T-cell (primary cell): ENCODE measurements at places on chromosomes 4 and X. TPM values are rescaled to one million over a fixed set of nuclear protein-coding genes. Genes with fewer than 3 reads are reported as not detected.

FOXO4 gene
- total RNA-seq, result 30.4 TPM

FHIP1A gene
- 1.6 TPM for total RNA-seq

PDZD4 gene
- 16.6 TPM for total RNA-seq

EGF gene
- not detected for total RNA-seq

KIF4A gene
- 0.59 TPM for total RNA-seq

IGFBP7 gene
- 2.4 TPM for total RNA-seq

GRCh38 chr4:106629268-106629625 lies 260.7 kb upstream of the GIMD1 start:
- H3K27me3 ChIP-seq, result no peaks in the 10 kb centered on the region
- DNase-seq, result no peak
- no peak overlapping the region for H3K4me3 ChIP-seq
- H3K4me1 ChIP-seq, result no peaks in the 10 kb centered on the region
- no peaks in the 10 kb centered on the region for H3K36me3 ChIP-seq

DNA sequence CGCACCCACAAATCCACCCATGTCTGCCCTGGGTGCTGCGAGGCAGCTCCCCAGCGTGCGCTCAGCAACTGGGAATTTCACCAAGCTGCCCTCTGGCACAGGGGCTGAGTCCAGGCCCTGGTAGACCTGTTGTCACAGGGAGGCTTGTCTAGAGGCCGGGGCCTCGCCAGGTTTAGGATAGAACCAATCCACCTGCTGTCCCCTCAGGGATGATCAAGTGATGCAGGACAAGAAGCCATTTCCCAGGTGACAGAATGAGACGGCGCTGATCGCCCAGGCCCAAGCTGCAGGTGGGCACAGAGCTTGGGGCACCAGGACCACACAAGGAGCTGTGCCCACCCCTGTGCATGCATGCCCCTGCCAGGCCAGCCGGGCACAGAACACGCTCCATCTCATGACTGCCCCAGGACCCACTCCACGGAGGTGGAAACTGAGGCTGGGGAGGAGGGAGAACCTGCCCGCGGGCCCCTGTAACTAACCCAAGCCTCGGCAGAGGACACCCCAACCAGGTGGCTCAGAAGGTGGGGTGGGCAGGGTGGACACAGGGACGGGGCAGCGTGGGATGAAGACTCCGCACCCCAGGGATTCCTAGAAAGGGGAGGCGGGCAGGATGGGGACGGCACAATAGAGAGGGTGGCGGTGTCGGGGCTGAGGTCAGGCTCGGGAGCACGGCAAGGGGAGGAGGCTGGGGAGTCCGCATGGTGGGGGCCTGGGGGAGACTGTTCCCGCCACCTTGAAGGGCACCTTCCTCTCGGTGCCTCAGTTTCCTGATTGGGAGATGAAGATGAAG lies 78.0 kb downstream of the ZFYVE28 start:
- no peaks in the 10 kb centered on the region for H3K27me3 ChIP-seq
- no peak for DNase-seq
- no peak overlapping the region for H3K4me3 ChIP-seq
- peaks cover 4% of the 10 kb centered on the region for H3K36me3 ChIP-seq

DNA sequence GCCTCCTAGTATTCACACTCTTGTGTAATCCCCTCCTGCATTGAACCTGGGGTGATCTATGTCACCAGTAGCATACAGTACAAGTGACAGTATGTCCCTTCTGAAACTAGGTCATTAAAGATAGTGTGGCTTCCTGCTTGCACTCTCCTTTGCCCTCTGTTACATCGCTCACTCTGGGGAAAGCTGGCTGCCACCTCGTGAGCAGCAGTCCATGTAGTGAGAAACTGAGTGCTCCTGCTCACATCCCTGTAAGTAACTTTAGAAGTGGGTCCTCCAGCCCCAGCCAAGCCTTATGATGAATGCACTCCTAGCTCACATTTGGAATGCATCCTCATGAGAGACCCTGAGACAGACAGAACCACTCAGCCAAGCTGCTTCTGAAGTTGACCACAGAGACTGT lies 89.8 kb upstream of the TNIP3 start:
- DNase-seq, result peak; percentile 29
- peak overlapping the region; percentile 82 for H3K27ac ChIP-seq
- H3K4me3 ChIP-seq, result no peak overlapping the region
- no peaks in the 10 kb centered on the region for H3K27me3 ChIP-seq
- peaks cover 39% of the 10 kb centered on the region for H3K4me1 ChIP-seq

- no peaks in the 10 kb centered on the region for H3K27me3 ChIP-seq
- H3K36me3 ChIP-seq, result no peaks in the 10 kb centered on the region
- no peak overlapping the region for H3K27ac ChIP-seq
- H3K4me3 ChIP-seq, result no peak overlapping the region
- DNase-seq, result no peak
Observed at GRCh38 chr4:14149176-14150053, 521.9 kb upstream of the BOD1L1 start.

- DNase-seq, result no peak
- H3K27ac ChIP-seq, result no peak overlapping the region
- no peaks in the 10 kb centered on the region for H3K27me3 ChIP-seq
- no peaks in the 10 kb centered on the region for H3K4me1 ChIP-seq
- no peak overlapping the region for H3K4me3 ChIP-seq
Observed at GRCh38 chr4:148481636-148482035, 39.4 kb upstream of the NR3C2 start.

DNA sequence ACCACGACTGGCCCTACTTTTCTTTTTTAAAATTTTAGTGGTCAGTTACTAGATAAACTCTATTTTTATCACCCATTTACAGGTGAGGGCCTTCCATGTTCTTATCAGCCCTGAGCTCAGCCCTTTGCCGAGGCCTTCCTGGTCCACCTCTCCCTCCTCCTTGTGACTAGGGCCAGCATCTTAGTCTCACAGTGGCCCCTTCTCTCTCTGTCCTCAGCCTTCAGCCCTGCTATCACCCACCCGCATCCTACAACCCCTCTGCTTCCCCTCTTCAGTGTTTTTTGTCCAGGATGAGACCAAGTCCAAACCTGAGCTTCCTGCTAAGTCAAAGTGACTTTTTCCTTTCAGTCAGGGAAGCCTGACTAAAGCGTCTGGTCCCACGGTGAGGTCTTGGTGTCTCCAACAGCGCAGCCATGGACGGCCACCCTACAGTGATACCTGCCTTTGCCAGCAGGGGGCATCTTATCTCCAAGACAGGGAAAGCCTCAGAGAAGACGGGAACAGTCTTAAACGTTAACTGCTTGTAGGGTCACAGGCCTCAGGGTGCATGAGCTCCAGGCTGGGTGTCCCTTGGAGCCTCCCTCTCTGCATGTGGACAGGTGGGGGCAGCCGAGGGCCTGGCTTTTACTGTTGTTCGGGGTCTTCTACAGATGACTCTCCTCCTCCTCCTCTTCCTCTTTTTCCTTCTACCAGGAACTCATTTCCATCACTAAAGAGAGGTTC lies 11.7 kb upstream of the GAGE10 start:
- H3K4me1 ChIP-seq, result no peaks in the 10 kb centered on the region
- no peaks in the 10 kb centered on the region for H3K27me3 ChIP-seq
- H3K4me3 ChIP-seq, result no peak overlapping the region
- H3K27ac ChIP-seq, result no peak overlapping the region

DNA sequence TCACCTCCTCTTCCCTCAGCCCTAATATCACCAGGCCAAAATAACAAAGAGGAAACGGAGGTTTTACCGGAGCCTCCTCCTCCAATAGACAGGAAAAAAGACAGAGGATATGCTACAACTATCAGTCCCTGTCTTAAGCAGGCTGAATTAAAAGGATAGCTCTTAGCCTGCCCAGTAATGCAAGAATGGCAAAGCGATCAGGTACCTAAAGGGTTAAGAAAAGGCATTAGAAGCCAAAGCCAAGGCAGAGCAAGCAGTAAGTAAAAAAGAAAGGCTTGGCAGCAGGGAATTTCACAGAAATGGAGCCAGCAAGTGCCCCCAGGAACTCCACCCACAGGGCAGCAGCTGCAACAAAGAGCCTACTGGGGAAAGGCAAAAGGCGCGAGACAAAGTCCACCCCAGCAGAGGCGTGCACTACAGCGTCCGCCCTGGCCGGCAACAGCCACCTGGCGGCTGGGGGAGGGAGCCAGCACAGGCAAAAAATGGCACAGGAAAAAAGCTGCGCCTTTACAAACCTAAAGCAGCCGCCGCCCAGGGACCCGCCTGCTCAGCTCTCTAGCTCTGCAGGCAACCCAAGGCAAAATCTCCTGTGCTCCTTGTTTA lies 220.6 kb upstream of the ZC4H2 start:
- DNase-seq, result no peak
- no peaks in the 10 kb centered on the region for H3K36me3 ChIP-seq
- no peaks in the 10 kb centered on the region for H3K27me3 ChIP-seq
- no peak overlapping the region for H3K27ac ChIP-seq

DNA sequence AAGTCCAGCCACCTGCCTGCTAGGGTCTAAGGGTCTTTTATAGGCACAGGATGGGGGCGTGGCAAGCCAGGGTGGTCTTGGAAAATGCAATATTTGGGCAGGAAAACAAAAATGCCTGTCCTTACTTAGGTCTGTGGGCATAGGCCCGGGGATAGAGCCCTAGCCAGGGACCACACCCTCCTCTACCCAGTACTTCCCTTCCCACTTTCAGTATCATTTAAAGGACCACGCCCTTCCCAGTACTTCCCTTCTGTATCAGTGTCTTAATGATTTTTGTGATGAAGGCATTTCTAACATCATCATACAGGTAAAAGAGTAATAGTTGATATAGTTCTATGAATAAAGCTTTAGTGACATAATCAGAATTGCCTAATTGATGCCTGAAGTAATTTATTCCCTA lies 11.4 kb downstream of the BANK1 start:
- H3K4me1 ChIP-seq, result no peaks in the 10 kb centered on the region
- H3K27ac ChIP-seq, result no peak overlapping the region
- DNase-seq, result no peak

DNA sequence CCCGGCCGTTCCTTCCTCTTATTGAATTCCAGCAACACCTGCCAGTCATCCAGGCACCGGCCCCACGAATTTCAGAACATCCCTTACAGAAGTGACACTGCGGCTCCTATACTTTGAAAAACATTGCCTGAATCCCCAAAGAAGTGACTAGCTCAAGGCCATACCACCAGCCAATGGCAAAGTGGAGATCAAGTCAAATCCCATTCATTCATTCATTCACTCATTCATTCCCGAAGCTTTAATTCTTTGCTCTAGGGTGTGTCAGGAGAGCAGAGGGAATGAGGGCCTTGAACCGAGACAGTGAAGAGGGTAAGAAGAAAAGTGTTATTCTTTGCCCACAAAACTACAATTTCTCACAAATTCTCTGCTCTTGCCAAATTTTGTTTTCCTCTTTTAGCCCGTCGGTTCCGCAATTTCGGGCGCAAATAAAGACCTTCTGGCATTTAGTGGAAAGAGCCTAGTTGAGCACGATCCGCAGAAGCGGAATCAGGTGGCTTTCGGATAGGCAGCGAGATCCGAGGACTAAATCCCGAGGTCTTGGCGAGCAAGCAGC lies 824 bp upstream of the HMGB3 start:
- no peaks in the 10 kb centered on the region for H3K36me3 ChIP-seq
- no peak overlapping the region for H3K27ac ChIP-seq

- H3K27ac ChIP-seq, result peak overlapping the region; percentile 2
- H3K36me3 ChIP-seq, result peaks cover 8% of the 10 kb centered on the region
- H3K27me3 ChIP-seq, result no peaks in the 10 kb centered on the region
- no peak overlapping the region for H3K4me3 ChIP-seq
Observed at GRCh38 chr4:55907469-55907868, 41.3 kb upstream of the CEP135 start.

GRCh38 chr4:150743564-150744342 lies 161.8 kb downstream of the MAB21L2 start:
- DNase-seq, result no peak
- no peaks in the 10 kb centered on the region for H3K27me3 ChIP-seq
- no peak overlapping the region for H3K27ac ChIP-seq
- H3K4me1 ChIP-seq, result no peaks in the 10 kb centered on the region

DNA sequence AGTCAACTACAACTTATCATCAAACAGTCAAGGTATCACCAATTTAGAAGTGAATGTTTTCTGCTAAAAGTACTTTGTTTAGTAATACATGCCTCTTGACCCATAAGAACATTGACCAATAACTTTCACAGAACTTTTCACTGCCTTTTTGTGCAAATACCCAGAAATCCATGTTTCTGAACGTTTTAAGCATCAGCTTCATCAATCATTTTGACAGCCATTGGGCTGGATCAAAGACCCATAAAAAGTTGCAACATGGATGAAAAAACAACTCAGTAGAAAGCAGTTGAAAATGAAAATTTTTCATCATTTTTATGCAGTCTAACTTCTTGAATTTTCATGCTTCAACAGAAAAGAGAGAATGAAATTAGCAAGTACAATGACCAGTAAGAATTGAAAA lies 466.7 kb downstream of the TRAM1L1 start:
- H3K4me3 ChIP-seq, result no peak overlapping the region
- no peak overlapping the region for H3K27ac ChIP-seq
- H3K36me3 ChIP-seq, result no peaks in the 10 kb centered on the region
- DNase-seq, result no peak

DNA sequence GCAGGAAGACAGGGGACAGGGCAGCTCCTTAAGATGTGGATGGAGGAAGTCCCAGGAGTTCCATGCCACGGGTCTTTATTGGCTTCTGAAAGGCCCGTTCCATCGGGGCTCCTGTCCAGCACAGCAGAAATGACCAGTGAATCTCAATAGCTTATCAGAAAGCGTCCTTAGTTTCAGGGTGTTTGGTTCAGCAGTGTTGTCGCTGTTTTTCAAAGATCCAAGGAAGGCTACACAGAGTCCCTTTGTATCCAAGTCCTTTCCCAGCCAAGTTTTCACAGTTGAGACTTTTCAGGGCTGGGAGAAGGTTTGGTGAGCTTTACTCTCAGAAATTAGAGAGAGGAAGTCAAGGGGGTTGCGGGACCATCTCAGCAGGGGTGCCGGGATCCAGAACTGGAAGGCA lies 5.0 kb upstream of the ZCCHC4 start:
- H3K36me3 ChIP-seq, result no peaks in the 10 kb centered on the region
- H3K27me3 ChIP-seq, result peaks cover 20% of the 10 kb centered on the region
- DNase-seq, result no peak
